PC-3 (cell line): ENCODE measurements at places on chromosomes 4 and X. TPM values are rescaled to one million over a fixed set of nuclear protein-coding genes. Genes with fewer than 3 reads are reported as not detected.
A peak's percentile ranks its signal among the peaks of the same experiment; 100 is the strongest.

Gene AADAT
- total RNA-seq = 2.7 and 4.3 TPM in 2 replicates

Gene STOX2
- 2.1 and 3.6 TPM in 2 replicates for total RNA-seq

Gene FAM47A
- not detected in 2 replicates for total RNA-seq

Gene TXK
- 0.92 and 2.6 TPM in 2 replicates for total RNA-seq

Gene VSIG4
- total RNA-seq = not detected in 2 replicates

Gene SLC9B1
- not detected in 2 replicates for total RNA-seq

Gene RTL5
- total RNA-seq = 0.23 and 0.40 TPM in 2 replicates

Gene NMU
- total RNA-seq = 28.5 and 40.2 TPM in 2 replicates

Gene SSX1
- not detected in 2 replicates for total RNA-seq

- H3K36me3 ChIP-seq = no peaks in the 10 kb centered on the region
- no peak overlapping the region for H3K27ac ChIP-seq
- no peak overlapping the region for H3K4me3 ChIP-seq
- no peaks in the 10 kb centered on the region for H3K4me1 ChIP-seq
Measured at GRCh38 chr4:133131829-133132460, 17.1 kb upstream of the PCDH10 start.

DNA sequence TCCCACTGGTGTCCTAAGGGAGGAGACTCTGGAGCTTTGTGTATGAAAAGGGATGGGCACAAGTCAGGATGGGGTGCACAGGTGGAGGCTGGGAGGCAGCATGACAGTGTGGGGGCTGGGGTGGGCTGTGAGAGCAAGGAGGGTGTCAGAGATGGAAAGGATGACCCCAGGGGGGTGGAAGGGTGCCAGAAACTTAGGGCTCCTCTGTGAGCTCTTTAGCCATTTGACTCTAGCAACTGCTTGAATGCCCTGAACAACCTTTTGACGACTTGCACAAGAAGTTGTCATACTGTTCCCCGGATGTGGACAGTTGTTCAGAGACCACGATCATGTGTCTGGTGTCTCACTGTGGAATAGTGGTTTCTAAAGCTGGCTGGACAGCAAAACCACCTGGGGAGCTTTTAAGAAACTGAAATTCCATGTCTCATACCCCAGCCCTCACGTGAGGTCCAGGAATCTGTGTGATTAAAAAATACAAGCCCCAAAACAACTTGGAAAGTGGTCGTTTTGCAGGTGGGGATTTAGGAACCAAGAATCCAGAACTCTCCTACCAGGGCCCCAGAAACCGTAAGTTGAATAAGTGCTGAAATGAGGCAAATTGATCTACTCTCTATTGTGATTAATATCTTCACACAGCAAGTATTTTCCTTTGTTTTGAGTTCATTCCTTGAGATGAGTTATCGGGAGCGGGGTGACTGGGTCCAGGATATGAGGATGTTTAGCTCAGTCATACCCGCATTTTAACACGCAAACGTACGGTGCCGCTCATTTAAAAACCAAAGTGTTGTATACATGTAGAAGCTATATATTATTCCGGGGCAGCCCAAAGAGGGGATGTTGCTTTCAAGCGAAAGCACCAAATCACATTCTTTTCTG lies 3.4 kb downstream of the RHOH start:
- H3K4me1 ChIP-seq = peaks cover 14% of the 10 kb centered on the region
- no peaks in the 10 kb centered on the region for H3K36me3 ChIP-seq
- no peak for DNase-seq

DNA sequence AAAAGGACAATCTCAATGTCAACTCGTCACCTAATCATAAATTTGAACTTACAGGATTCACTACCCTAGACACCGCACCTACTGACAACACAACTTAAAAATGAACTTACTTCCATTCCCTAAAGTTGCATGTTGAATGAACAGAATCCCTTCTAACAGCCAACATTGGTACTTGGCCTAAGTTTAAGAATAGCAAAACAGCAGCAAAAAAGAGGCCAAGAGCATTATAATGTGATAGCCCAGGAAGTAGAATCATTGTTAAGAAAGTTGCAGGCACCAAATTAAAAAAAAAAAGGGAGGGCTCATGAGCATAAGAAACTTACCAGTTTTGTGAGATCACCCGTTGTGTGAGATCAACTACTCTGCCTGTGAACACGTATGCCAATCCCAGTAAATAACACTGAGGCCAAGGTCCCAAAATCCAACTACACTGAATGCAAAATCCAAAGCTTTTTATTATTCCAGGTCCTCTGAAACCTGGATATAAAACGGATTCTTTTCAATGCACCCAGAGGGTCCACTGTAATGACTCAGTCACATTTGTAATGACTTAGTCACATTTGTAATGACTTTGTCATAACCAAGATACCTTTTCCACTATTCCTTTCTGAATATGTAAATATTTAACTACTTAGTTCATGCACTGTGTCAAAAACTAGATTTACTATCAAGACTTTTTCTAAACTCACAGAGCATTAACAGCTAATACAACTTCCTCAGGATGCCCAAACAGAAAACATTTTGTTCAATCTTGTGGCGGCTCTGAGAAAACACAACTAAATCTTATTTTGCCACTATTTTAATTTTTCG lies 6.8 kb downstream of the HNRNPDL start:
- peak overlapping the region; percentile 40 for H3K4me3 ChIP-seq
- peaks cover 45% of the 10 kb centered on the region for H3K36me3 ChIP-seq
- H3K27ac ChIP-seq = peak overlapping the region; percentile 61
- peaks cover 40% of the 10 kb centered on the region for H3K4me1 ChIP-seq
- peak; percentile 87 for DNase-seq
- H3K27me3 ChIP-seq = no peaks in the 10 kb centered on the region

DNA sequence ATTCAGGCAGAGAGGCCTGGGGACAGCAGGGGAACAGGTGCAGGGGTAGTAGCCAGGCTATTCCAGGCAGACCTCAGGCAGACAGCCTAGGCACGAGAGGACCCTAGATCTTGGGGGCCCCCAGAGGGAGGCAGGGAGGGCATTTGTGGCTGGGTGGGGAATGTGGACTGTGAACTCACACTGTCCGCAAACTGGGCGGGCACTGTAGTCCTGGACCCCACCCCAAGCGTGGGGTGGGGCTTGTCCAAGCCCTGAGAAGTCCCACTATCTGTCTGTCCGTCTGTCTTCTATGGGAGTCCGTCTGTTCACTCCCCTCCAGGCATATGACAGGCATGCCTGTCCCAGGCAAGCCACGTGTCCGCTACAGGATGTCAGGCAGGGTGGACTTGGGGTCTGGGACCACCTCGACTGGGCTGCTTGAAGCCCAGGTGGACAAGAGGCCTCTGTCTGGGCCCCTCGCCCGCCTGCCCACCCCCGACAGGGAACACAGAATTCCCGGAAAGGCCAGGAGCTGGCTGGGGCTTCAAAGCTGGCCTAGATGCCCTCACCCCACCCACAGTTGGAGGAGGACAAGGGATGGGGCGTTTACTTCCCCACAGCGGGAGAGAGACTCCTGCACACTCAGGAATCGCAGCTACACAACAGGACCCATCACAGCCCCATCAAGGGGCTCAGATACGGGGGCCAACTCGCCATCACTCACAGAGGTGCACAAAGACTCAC lies at the start of gene SLC38A5:
Gene SLC38A5, minus strand, starts transcription at position 151 of the 723 bp plus-strand sequence. CDS start 2,336 bp downstream, outside the sequence.
- peaks cover 16% of the 10 kb centered on the region for H3K4me1 ChIP-seq
- no peak within 1 kb of the TSS for H3K4me3 ChIP-seq
- DNase-seq = no peak
- no peak within 1 kb of the TSS for H3K27ac ChIP-seq

DNA sequence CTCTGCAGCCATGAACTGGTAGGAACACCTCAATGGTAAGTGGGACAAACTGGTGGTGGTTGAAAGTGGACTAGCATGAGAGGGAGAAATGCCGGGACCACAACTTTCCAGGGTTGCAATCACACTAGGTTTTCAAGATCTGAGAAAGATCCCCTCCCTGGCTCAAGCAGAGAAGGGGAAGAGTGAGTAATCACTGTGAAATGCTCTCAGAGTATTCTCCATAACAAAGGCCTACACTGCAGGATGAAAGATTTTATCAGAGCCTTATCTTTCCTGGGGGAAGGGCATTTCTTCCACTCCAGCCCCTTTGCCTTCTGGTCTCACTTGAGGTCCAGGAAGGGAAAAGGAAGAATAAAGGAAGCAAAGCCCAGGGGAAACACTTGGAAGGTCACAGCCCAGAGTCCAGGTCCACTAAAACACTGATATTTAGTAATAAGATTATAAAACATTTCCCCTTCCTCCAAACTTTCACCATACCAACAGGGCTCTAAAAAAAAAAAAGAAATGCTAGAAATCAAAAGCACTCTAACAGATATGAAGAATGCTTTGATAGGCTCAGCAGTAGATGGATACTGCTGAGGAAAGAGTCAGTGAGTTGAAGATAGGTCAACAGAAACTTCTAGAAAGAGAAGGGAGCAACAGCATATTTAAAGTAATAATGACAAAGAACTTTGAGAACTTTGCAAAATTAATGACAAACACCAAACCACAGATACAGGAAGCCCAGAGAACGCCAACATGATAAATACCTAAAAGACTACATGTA lies 95.9 kb downstream of the WDFY3 start:
- H3K4me1 ChIP-seq = peaks cover 14% of the 10 kb centered on the region
- H3K4me3 ChIP-seq = no peak overlapping the region
- no peaks in the 10 kb centered on the region for H3K36me3 ChIP-seq
- H3K27ac ChIP-seq = no peak overlapping the region
- no peaks in the 10 kb centered on the region for H3K27me3 ChIP-seq

DNA sequence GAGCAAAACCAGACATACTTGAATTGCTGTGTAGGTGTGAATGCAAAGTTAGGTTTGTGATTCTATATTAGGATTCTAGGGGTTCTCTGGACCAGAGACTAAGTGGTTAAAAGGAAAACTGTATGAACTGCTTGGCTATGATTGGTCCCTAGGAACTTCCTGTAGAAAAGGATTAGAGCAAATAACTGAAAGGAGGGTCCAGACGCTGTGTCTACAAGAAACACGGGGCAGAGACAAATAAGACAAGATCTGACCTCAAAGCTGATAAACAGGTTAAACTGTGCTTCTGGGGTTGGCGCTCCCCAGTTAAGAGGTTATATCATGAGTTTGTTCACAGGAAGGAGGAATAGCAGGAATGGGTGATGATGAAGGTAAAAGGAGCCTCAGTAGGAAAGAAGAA lies 183.6 kb downstream of the MGST2 start:
- H3K36me3 ChIP-seq = no peaks in the 10 kb centered on the region
- no peak for DNase-seq
- peaks cover 13% of the 10 kb centered on the region for H3K4me1 ChIP-seq
- no peak overlapping the region for H3K27ac ChIP-seq

GRCh38 chr4:76197031-76197743 lies 16.4 kb downstream of the SCARB2 start:
- DNase-seq = no peak
- H3K27me3 ChIP-seq = no peaks in the 10 kb centered on the region
- no peak overlapping the region for H3K4me3 ChIP-seq

DNA sequence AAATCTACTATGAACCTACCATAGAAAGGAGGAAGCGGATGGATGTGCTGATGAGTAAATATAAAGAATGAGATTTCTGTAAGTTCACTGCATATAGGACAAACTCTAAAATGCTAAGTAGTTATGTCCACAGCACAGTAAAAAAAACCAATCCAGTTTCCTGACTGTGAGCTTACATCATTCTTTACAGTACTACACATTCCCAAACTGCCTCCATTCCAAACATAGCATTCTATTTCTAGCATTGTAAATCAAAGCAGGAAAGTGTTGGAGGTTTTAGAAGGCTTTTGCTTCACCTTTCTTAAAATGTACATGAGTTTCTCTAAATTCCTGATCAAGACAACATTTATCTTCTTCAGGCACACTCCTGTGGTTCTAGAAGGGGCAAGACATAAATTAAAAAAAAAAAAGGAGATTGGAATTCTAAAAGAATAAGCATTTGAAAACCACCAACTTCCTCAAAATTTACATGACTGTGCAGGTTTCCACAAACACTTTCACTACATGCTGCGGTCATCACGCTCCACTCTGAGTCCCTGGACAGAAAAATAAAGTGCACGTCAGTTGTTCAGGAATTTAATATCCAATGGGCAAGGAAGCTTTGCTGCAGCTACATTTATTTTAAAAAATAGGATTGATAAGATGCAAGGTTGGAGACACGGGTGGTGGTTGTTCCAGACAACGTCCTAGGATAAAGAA lies 297.6 kb upstream of the STS start:
- H3K4me1 ChIP-seq = no peaks in the 10 kb centered on the region
- H3K4me3 ChIP-seq = no peak overlapping the region
- H3K27ac ChIP-seq = no peak overlapping the region
- no peak for DNase-seq
- H3K27me3 ChIP-seq = no peaks in the 10 kb centered on the region

DNA sequence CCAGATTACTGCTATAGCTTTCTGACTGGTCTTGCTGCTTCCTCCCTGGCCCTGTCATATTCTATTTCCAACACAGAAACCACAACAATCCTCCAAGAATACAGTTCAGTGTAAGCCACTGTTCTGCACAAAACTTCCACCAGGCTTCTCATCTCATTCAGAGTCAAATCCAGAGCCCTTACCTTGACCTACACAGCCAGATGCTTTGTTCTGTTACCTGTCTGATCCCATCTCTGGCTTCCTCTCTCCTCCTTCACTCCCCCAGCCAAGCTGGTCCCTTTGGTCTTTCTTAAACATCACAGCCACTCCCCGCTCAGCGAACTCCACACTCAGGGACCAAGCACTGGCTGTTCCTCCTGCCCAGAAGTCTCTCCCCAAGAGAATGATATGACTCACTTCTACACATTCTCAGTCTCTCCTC lies 84.8 kb upstream of the BMP2K start:
- H3K27ac ChIP-seq = no peak overlapping the region
- no peak overlapping the region for H3K4me3 ChIP-seq
- no peaks in the 10 kb centered on the region for H3K27me3 ChIP-seq
- H3K36me3 ChIP-seq = no peaks in the 10 kb centered on the region

DNA sequence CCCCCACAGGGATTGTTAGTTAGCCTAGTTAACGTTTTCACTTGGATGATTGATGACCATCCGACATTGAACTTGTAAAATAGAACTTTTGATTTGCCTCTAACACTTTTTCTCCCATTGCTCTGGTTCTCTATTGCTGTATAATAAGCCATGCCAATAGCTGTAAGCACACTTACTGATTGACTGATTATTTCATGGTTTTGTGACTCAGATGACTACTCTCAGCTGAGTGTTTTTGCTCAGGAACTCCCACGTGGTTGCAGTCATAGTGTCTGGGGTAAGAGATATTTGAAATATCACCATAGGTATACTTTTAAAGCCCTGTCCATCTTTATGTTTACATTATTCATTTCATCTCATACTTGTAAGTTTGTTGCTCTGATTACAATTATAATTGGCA lies 1285.5 kb downstream of the STIM2 start:
- no peaks in the 10 kb centered on the region for H3K36me3 ChIP-seq
- no peaks in the 10 kb centered on the region for H3K27me3 ChIP-seq
- DNase-seq = no peak
- H3K27ac ChIP-seq = no peak overlapping the region
- H3K4me1 ChIP-seq = no peaks in the 10 kb centered on the region

- H3K27ac ChIP-seq = no peak overlapping the region
- H3K36me3 ChIP-seq = no peaks in the 10 kb centered on the region
- H3K4me3 ChIP-seq = no peak overlapping the region
- DNase-seq = no peak
- no peaks in the 10 kb centered on the region for H3K27me3 ChIP-seq
- no peaks in the 10 kb centered on the region for H3K4me1 ChIP-seq
Measured at GRCh38 chr4:138414202-138414601, 172.1 kb upstream of the SLC7A11 start.

- DNase-seq = no peak
Measured at GRCh38 chr4:156865451-156865850, 106.1 kb downstream of the PDGFC start.

GRCh38 chrX:119809185-119809666 lies 17.8 kb upstream of the RPL39 start:
- no peak overlapping the region for H3K27ac ChIP-seq
- H3K4me3 ChIP-seq = no peak overlapping the region
- H3K4me1 ChIP-seq = no peaks in the 10 kb centered on the region
- no peaks in the 10 kb centered on the region for H3K36me3 ChIP-seq
